ENCODE measurements at places on chromosomes 16 and 17. TPM values are rescaled to one million over a fixed set of nuclear protein-coding genes. Genes with fewer than 3 reads are reported as not detected.

GRCh38 chr16:79163691-79164387 is 436.7 kb downstream of the MAF start:
- DNase-seq, result no peak

- no peak for DNase-seq
Observed at GRCh38 chr17:79033046-79033616, 9.2 kb downstream of the C1QTNF1 start.

DNA sequence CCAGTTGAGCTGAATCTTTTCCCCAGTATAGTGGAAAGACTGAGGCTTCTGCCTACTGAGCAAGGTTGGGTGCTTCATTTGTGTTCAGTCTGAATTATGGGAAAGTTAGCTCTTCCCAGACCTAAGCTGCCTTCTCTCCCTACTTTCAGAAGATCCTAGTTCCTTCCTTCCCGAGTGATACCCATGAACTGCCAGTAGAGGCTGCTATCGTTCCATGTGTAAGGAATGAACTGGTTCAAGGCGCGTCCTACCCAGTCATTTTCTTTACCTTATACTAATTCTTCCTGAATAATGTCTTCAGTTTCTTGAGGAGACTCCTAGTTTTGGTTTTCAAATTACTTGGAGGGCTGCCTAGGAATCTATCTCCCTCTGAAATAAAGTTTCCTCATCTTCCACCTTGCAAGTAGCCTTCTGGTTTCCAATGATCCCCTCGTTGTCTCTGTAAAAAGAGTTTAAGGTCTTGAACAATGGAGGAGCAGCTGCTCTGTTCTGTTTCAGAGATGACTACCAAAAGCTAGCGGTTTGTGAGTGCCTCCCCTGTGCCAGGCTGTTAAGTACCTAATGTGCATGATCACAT is 934 bp upstream of the AOC2 start:
- no peak for DNase-seq

DNA sequence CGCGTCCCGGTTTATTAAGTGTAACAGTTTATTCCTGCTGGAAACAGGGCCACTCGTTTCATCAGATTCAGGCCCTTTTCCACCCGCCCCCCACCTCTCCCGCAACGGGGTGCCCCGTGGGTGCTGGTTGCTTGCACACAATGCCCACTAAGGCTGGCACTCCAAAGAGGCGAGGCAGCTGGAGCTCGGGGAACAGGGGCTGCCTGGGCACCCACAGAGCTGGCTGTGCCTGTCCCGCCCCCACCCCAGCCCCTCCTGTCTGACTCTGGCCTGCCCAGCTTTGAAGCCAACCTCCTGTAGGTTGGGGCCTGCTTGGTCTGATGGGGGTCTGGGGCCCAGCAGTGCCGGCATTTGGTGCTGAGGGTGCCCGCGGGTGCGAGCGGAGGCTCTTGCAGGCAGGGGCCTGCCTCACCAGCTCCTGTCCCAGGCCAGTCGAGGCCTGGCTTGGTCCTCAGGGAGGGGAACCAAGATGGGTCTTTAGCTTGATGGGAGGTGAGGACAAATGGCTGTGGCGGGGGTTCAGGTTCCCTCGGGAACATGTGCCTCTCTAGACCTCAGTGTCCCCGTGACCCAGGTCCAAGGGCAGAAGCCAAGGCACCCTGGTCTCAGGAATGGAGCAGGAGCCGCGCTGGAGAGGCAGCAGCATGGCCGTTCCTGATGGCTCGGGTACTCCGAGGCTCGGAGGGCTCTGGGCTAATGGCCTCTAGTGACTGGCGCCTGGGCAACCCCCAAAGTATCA is 20.1 kb downstream of the MYBBP1A start:
- DNase-seq, result no peak

GRCh38 chr16:1707193-1707790 is 1.3 kb downstream of the MAPK8IP3 start:
- no peak for DNase-seq

DNA sequence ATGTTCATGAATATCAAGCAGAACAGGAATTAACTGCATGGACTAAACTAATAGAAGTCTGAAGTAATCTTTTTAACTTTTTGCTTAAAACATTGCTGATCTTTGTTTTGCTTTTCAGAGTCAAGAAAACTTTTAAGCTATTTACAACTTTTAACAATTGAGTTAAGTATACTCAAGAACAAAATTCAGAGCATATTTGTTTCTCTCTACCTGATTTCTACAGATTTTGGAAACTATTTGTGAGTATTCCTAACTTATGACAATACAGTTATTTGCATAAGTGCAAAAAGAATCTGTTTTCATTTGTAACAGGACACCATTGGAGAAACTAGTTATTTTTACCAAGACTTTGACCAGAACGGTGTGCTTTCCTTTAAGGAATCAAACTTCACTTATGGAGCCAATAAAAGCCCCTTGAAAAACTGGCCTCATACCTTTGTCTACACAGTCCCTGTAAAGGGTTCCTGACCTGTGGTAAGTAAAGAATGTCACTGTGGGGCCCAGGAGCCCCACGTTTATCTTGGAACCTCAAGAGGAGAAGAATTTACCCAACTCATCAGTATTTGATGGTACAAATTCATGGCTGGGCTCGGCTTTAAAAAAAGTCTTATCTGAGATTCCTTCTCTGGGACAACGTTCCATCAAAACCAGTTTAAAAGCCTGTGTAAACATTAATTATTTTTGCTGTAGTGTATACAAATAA is 11.3 kb upstream of the LDHD start:
- no peak for DNase-seq

DNA sequence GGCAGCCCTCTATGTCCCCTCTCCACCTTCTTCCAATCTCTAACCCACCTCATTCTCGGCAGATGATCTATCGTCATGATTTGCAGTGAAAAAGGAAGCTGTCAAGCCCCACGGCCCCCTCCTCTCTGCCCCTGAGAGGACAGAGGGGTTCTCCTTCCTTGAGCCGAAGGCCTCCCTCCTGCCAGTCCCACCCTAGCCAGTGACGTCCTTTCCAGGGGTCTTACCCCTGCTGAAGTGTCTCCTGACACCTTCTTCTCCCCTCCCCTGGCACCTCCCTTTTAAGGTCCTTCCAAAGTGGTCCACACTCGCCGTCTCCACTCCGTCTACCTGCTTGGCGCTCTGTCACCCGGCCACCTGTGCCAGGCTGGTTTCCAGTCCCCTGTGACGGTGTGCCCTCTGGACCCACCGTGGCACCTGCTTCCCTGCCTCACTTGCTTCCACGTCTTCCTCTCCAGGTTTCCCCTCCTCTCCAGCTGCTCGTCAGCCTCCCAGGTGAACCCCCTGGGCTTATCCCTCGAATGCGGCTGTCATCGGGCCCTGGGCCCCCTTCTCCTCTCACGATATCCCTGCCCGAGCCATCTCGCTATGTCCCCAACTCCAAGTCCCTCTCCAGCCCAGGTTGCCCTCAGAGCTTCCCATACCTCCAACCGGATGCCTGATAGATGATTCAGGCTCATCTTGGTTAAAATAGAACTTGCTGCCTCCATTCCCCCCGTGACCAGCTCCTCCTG is 5.7 kb downstream of the CCDC102A start:
- DNase-seq, result no peak

- no peak for DNase-seq
Observed at GRCh38 chr17:55750750-55751657, at the start of gene PCTP. PCTP (plus strand) TSS chr17:55751051; CDS start chr17:55751104, 53 bp downstream.

- DNase-seq, result no peak
Observed at GRCh38 chr17:76736349-76737081, 616 bp downstream of the SRSF2 start.

DNA sequence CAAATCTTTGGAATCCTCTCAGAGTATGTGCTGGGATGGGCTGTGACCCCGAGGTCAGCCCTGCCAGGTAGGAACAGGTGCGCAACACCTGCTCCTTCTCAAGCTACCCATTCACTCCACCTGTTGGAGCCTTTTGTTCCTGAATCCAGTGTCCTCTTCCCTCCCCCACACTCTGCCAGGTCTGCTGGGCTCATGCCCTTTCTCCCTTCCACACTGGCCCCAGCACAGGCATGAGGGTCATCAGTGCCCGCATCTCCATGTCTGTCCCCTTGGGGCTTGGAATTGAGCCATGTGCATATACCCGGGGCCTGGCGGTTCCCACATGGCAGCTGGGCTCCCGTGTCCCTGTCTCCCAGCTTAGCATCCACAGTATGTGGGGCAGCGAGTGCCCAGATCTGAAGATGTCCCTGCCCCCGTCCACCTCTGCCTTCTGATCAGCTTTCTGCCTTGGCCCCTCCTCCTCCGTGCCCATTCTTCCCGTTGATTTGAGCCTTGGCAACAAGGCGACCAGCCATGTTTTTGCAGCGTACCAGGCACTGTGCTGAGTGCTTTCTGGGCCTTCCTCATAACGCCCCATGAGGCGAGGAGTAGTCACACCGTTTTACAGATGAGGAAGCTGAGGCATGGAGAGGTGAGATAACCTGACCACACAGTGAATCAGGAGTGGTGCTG is 102.2 kb downstream of the RAP1GAP2 start:
- DNase-seq, result no peak

DNA sequence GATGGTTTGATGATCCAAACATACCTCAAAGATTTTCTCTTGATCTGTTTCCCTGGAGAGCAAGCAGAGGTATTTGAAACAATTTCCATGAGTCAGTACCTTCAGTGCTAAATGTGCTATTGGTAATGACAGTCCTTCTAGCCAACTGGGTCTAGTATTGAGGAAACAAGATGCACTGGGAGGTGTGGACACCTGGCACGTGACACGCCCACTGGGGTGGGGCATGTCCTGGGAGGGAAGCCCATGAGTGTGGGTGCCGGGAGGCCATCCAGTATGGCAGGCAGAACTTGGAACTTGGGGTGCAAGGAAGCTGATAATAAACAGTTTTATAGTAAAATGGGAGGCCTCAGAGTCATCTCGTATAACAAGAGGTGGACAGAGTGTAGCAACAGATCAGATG is 17.9 kb upstream of the AKAP1 start:
- no peak for DNase-seq

DNA sequence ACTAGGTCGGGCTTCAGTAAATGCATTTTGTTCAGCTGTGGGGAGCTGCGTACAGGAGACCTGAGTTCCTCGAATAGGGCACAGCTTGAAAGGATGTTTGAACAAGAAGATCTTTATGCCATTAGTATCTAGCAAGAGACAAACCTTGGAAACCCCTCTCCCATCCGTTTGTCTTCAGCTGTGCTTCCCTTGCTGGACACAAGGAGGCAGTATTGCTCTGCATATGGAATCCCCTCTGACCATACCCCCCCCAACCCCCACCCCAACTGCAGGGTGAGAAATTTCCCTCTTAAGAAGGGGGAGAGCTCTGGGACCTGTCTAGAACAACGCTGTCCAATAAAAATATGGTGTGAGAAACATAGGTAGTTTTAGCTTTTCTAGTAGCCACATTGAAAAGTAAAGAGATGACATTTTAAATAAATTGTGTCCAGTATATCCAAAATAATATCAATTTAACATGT is 1.6 kb downstream of the MRM1 start:
- DNase-seq, result no peak

DNA sequence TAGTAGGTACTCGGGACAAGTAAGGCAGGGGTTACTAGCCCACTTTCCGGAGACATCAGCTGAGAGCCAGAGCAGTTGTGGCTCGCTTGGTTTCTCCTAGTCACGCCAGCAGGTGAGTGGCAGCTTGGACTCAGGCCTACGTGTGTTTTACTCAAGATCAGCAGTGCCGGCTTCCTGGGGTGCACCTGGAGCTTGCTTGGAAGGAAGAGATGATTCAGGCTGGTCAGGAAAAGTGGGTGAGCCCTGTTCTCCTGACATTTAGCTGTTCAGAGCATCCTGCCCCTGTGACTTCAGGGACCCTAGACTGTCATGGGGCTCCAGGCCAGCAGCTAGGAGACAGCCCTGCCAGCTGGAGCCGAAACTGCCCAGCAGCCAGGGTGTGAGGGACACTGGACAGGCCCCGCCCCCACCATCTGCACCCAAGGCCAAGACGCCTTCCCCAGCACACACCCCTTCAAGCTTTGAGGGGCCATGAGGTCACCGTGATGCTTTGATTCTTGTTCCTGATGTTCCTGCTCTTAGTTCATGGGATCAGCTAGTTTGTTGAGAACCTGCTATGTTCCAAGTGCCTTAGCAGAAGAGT is 238.0 kb upstream of the CIBAR2 start:
- no peak for DNase-seq

GRCh38 chr16:11384956-11385586 is 39.8 kb downstream of the RMI2 start:
- no peak for DNase-seq

DNA sequence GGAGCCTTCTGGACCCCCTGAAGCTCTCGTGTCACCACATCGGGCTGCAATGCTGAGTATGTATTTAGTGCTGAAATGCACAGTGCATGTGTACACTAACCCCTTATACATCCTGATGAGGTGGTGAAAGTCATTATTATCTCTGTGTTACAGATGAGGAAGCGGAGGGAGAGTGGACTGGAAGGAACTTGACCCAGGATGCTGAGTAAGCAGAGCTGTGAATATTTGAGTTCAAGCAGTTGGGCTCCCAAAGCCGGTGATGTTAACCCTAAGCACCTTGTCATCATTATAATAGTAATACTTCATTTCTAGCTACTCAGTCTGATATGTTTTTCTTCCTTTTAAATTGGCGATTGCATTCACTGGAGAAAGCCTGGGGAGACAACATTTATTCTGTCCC is 25.9 kb upstream of the NKD1 start:
- no peak for DNase-seq

DNA sequence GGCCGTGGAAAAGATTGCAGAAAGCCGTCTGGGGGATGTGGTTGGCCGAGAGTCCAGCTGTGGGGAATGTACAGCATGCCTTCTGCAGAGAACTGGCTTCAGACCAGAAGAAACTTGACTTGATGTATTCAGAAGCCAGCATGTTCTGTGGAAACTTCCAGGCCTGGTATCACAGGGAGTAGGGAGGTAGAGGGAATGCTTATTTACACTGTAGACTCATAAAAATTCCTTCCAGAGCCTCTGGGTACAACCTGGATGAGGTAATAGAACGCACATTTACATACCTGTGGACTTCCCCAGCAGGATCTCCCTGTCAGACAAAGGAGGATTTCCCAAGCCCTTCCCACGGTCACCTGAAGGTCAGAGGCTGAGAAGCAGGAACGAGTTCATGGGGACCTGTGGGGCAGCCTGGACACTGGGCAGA is 11.8 kb upstream of the GAS7 start:
- DNase-seq, result no peak

DNA sequence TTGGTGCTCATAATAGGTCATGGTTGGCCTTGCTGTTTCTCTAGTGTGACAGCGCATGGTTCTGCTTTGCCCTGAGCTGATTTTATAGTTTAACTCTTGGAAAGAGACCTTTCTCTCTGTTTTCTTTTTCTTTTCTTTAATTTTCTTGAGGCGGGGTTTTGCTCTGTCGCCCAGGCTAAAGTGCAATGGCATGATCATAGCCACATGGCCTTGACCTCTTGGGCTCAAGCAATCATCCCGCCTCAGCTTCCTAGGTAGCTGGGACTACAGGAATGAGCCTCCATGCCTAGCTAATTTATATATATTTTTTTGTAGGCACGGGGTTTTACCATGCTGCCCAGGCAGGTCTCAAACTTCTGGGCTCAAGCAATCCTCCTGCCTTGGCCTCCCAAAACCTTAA is 80.4 kb upstream of the DNAJA2 start:
- DNase-seq, result no peak

The OR3A1 gene
- 0.21 TPM for polyA plus RNA-seq

The NKD1 gene
- 10.4 TPM for polyA plus RNA-seq

The HAS3 gene
- polyA plus RNA-seq, result 4.4 TPM

The ALDH3A1 gene
- 0.75 TPM for polyA plus RNA-seq

The HSD17B2 gene
- polyA plus RNA-seq, result 13.7 TPM
